AG04449 (cell line): ENCODE measurements at places on chromosomes 11 and 22.

GRCh38 chr22:26552466-26552865 lies 37.5 kb downstream of the TPST2 start:
- DNase-seq = no peak

DNA sequence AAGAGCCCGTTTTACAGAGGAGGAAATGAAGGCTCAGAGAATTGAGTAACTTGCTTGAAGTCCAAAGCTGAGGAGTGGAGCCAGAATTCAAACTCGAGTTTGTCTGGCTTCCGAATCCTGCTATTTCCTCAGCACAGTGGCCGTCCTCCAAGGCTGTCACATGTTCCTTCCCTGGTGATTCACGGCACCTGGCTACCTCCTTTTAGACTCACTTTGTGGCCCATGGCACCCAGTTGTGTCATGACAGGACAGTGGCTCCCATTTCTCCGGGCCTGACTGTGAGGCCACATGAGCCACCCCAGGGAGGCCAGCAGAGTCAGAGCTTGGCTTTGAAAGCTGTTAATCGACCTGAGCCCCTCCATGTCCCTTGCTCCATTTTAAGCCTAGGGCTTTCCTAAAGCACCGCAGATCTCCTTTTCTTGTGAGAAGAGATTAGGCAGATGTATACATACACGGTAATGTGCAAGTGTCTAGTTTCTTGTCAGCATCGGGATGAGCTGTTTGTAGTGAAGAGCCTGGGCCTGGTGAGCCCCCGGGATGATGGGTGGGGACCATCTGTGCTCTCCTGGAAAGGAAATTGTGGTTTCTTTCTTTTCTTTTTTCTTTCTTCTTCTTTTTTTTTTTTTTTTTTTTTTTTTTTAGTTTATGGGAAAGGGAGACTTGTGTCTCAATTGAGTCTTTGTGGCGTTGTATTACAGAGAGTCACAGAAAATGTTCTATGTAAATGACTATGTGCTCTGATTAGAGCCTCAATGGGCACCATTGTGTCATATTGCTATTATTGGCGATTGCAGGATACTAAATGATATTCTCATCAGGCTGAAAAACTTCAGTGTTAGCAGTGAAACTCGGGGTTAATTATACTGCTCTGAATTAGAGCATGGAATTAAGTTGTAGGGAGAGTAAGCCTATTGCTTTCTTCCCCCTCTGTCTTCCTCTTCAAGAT lies 54.8 kb downstream of the PTPRJ start:
- DNase-seq = no peak

DNA sequence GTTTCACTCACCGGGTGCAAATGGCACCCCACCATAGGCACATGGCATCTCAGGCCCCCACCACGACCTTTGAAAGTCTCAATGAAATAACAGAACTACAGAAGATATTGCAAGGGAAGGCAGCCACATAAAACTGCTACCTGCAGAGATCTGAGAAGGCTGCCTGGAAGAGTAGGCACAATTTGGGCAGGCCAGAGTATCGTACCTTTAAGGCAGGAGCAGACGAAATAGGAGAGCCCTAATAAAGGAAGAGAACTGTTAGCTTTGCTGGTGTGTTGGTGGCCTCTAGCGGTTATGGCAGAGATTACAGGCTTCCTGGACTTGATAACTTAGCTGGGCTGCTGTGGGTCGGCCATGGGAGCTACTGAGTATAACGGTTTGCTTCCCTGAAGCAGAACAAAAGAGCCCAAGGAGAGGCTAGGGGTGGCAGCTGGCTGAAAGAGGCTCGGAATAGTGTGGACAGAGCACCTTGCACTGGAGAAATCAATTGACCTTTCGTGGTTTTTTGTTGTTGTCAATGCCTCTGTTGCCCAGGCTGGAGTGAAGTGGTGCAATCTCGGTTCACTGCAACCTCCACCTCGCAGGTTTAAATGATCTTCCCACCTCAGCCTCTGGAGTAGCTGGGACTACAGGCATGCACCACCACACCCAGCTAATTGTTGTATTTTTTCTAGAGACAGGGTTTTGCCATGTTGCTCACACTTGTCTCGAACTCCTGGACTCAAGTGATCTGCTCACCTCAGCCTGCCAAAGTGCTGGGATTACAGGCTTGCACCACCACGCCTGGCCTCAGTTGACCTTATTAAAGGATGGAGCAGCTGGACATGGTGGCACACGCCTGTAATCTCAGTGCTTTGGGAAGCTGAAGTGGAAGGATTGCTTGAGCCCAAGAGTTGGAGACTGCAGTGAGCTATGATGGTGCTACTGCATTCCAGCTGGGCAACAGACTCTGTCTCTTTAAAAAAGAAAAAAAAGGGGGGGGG lies 4.8 kb downstream of the SDF2L1 start:
- no peak for DNase-seq

DNA sequence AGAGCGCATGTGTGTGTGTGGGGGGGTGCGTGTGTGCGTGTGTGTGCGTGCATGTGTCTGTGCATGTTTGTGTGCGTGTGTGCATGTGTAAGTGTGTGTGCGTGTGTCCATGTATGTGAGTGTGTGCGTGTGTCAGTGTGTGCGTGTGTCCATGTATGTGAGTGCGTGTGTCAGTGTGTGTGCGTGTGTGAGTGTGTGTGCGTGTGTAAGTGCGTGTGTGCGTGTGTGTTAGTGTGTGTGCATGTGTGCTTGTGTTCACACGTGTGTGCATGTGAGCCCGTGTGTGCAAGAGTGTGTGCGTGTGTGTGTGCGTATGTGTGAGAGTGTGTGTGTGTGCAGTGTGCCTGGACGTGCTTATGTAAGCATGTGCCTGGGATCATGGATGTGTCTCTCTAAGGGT lies 14.7 kb upstream of the APOL6 start:
- no peak for DNase-seq

GRCh38 chr11:126888115-126888712 lies 112.4 kb downstream of the KIRREL3 start:
- DNase-seq = no peak
